Heart left ventricle (tissue), 16 donors: ENCODE measurements at places on chromosomes 1 and 21. TPM values are rescaled to one million over a fixed set of nuclear protein-coding genes. Genes with fewer than 3 reads are reported as not detected.

The PLA2G5 gene
- 38.5 TPM for total RNA-seq

The HPDL gene
- total RNA-seq, result 0.43 TPM

The AJAP1 gene
- 0.17 TPM for total RNA-seq

The KCNE1 gene
- 4.7 TPM for total RNA-seq

The BRINP2 gene
- total RNA-seq, result 0.16 TPM

The IL24 gene
- total RNA-seq, result not detected

The IL6R gene
- 17.5 TPM for total RNA-seq

The FAM177B gene
- not detected for total RNA-seq

The FLG2 gene
- total RNA-seq, result not detected

The OR2L3 gene
- total RNA-seq, result not detected

The CASQ1 gene
- 54.8 TPM for total RNA-seq

The TTLL7 gene
- 8.2 TPM for total RNA-seq
